Naive thymus-derived CD4-positive, alpha-beta T cell (primary cell): ENCODE measurements at places on chromosomes 6 and 20. TPM values are rescaled to one million over a fixed set of nuclear protein-coding genes. Genes with fewer than 3 reads are reported as not detected.

CYP39A1 gene
- not detected for total RNA-seq

GRCh38 chr6:1619673-1620503, 10.2 kb downstream of the FOXC1 start:
- H3K4me3 ChIP-seq: no peak overlapping the region
- H3K27me3 ChIP-seq: no peaks in the 10 kb centered on the region
- H3K4me1 ChIP-seq: no peaks in the 10 kb centered on the region
- H3K27ac ChIP-seq: no peak overlapping the region
- DNase-seq: no peak

GRCh38 chr6:135738636-135739035, 112.9 kb upstream of the PDE7B start:
- H3K4me3 ChIP-seq: no peak overlapping the region
- no peaks in the 10 kb centered on the region for H3K27me3 ChIP-seq
- DNase-seq: no peak
- H3K27ac ChIP-seq: no peak overlapping the region

GRCh38 chr6:122098201-122098678, 301.2 kb upstream of the HSF2 start:
- H3K27ac ChIP-seq: no peak overlapping the region
- no peaks in the 10 kb centered on the region for H3K36me3 ChIP-seq
- H3K4me1 ChIP-seq: no peaks in the 10 kb centered on the region
- no peaks in the 10 kb centered on the region for H3K27me3 ChIP-seq
- DNase-seq: no peak

ULBP3 gene
- total RNA-seq: not detected

DNA sequence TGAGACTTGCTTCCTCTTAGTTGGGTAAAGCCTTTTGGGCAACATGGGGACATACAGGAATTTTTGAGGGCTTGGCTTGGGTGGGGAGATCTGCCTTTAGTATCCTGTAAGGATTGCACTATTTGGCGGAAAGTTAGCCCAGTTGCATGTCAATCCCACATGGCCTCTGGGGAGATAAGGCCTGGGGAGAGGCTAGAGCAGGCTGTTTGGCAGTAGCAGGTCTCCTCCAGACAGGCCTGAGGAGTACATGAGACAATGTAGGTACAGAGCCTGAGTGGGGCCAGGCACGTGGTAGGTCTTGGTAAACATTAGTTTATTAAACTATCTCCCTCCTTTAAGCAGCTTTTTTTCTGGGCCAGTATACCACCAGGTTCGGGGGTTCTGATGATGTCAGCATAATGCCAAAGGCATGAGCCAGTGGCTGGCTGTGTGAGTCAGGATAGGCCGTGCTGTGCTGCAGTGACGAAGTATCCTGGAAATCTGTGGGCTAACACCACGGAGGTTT, 147.9 kb downstream of the VEGFA start:
- no peak overlapping the region for H3K4me3 ChIP-seq
- H3K27ac ChIP-seq: no peak overlapping the region
- no peak for DNase-seq
- H3K4me1 ChIP-seq: peaks cover 7% of the 10 kb centered on the region
- no peaks in the 10 kb centered on the region for H3K27me3 ChIP-seq

DNA sequence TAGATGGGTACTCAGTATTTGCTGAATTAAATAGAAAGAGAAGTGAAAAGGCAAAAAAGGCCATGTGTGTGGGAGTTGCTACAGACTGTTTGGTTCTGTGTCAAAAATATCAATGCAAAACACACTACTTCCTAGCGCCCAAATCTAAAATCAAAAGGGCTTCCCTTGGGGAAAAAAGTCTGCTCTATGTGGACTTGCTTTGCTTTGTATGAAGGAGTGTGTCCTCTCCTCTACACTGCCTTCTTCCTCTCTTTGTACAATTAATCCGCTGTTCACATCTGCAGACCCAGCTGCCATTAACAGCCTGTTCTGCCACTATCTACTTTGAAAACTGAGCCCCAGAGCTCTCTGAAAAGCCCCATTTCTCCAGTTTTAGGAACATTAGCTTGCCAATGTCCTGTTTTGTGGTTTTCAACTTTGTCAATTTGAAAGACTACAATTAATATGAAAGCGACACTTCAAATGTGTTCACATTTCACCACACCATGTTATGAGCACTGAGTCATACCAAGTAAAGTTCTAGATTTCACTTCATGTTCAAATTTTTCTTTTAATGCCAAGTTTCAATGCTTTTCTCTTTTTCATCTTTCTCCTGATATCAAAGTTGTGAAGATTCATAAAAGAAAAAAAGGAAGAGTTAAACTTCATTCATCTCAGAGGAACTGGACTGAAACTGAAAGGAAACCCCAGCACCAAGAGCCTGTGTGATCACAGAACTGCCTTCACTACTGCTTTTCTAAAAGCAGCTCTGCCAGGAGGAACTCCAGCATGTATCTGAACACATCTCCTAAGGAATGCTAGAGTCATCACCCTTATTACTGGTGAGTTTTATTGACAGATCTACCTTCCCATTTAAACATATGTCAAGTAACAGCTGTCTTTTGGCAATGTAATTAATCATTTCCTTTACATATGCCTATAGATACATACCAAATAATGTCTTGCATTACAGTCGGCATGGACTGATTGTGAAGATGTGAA, 102.6 kb downstream of the KIF13A start:
- H3K27me3 ChIP-seq: no peaks in the 10 kb centered on the region
- H3K27ac ChIP-seq: no peak overlapping the region
- H3K36me3 ChIP-seq: no peaks in the 10 kb centered on the region
- H3K4me3 ChIP-seq: no peak overlapping the region
- no peaks in the 10 kb centered on the region for H3K4me1 ChIP-seq
- DNase-seq: no peak

- no peak overlapping the region for H3K27ac ChIP-seq
- no peak overlapping the region for H3K4me3 ChIP-seq
- H3K36me3 ChIP-seq: no peaks in the 10 kb centered on the region
- DNase-seq: no peak
- H3K27me3 ChIP-seq: no peaks in the 10 kb centered on the region
- H3K4me1 ChIP-seq: no peaks in the 10 kb centered on the region
These were observed 21.7 kb downstream of the KIAA1755 start for GRCh38 chr20:38238829-38239228.

GPR6 gene
- total RNA-seq: not detected

NFKBIL1 gene
- 11.6 TPM for total RNA-seq

TRMT6 gene
- 17.3 TPM for total RNA-seq

DNA sequence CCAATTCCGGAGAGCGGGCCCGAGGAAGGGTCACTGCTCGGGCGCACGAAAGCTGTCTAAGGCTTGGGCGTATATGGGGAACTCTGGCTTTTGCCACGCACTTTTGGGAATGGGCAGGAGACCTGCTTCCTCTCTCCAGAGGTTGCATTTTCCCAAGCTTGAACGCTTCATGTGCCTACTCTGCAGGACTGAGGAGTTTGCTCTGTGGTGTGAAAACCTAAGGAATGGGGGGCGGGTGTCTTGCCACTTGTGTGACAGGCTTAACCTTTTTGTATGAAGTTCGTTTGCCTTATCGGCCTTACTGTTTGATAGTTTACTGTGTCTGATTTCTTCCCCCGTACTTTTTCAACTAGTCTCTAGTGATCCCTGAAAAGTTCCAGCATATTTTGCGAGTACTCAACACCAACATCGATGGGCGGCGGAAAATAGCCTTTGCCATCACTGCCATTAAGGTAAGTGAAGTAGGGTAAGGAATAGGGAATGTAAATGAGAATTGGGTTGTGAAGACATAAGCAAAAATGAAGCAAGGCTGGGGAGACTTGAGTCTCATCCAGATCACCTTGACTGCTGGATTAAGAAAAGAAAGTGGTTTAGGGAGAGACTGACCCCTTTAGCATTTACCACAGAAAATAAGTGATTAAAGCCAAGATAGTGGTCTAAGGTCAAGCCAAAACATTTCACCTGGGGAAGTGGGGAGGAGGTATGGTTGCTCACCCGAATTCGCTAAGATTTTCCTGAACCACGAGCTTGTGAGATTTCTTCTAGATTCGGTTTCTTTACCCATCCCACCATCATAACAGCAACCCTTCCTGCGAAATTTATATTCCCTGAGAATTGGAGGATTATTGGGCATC, 627 bp downstream of the RPS18 start:
- DNase-seq: no peak
- H3K36me3 ChIP-seq: peaks cover 13% of the 10 kb centered on the region
- no peaks in the 10 kb centered on the region for H3K27me3 ChIP-seq
- peaks cover 45% of the 10 kb centered on the region for H3K4me1 ChIP-seq
- peak overlapping the region; percentile 93 for H3K4me3 ChIP-seq

DNA sequence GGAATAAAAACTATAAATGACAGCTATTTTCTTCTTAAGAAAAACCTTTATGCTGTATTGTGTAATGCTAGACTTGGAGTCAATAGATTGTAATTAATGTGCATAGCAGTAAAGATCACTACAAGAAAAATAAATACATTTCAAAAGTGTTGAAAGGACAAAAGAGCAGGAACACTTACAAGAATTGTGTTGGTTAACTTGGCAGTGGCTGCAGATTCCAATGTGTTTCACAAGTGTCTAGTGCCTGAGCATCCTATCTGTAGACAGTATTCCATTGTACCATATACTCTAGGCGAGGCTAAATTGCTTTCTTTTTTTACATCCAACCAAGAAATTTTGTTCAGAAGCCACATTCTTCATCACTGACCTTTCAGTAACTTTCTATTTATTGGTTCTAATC, 924.1 kb downstream of the EPHA7 start:
- H3K27ac ChIP-seq: no peak overlapping the region
- no peaks in the 10 kb centered on the region for H3K4me1 ChIP-seq
- DNase-seq: no peak
- H3K36me3 ChIP-seq: no peaks in the 10 kb centered on the region
- no peak overlapping the region for H3K4me3 ChIP-seq

DNA sequence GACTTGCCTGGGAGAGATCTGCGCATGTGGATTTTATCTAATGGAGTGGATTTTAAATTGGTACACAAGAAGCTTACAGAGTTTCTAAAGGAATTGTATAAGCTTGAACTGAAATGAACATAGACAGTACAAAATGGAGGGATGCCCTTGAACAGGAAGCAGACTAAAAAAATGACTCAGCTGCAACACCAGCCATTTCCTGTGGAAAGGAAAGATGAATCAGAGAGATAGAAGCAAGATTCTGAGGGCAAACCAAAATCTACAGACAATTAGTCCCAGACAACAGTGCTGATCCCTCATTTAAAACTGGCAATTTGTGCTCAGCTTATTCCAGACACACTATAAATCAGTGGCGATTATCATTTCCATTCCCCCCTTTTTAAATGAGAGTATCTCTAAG, 114.6 kb upstream of the TCF21 start:
- DNase-seq: no peak
- H3K27ac ChIP-seq: no peak overlapping the region
- no peak overlapping the region for H3K4me3 ChIP-seq
- H3K27me3 ChIP-seq: no peaks in the 10 kb centered on the region
- H3K4me1 ChIP-seq: no peaks in the 10 kb centered on the region

DNA sequence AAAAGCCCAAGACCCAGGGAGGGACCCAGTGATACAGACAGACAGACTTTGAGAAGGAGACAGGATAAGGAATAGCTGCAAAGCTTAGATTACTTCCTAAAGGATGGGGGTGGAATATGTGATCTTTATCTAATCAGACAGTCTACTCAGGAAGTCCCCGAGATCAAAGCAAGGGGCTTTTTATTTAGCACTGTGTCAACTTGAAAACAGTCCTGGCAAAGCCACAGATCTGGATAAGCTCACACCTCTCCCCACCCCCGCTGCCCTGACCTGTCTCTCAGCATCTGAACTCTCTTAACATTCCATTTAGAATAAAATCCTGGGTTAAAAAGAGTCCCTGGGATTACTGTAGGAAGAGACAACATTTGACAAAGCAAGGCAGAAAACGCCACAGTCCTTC, 101.5 kb downstream of the ISM1 start:
- no peak for DNase-seq
- H3K4me3 ChIP-seq: no peak overlapping the region
- no peaks in the 10 kb centered on the region for H3K4me1 ChIP-seq
- H3K27ac ChIP-seq: no peak overlapping the region

KCNB1 gene
- 0.15 and 0.58 TPM in 2 replicates for total RNA-seq

SPATA25 gene
- total RNA-seq: 1.1 TPM

DNA sequence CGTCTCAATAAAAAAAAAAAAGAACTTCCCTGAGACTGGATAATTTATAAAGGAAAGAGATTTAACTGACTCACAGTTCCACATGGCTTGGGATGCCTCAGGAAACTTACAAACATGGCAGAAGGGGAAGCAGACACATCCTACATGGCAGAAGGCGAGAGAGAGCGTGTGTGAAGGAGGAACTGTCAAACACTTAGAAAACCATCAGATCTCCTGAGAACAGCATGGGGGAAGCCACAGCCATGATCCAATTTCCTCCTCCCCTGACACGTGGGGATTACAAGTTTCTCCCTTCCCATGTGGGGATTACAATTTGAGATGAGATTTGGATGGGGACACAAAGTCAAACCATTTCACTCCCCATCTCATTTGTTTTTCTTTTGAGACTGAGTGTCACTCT, 46.6 kb upstream of the TFAP2C start:
- H3K4me1 ChIP-seq: no peaks in the 10 kb centered on the region
- no peaks in the 10 kb centered on the region for H3K36me3 ChIP-seq
- no peak overlapping the region for H3K4me3 ChIP-seq

CNR1 gene
- not detected for total RNA-seq

DNA sequence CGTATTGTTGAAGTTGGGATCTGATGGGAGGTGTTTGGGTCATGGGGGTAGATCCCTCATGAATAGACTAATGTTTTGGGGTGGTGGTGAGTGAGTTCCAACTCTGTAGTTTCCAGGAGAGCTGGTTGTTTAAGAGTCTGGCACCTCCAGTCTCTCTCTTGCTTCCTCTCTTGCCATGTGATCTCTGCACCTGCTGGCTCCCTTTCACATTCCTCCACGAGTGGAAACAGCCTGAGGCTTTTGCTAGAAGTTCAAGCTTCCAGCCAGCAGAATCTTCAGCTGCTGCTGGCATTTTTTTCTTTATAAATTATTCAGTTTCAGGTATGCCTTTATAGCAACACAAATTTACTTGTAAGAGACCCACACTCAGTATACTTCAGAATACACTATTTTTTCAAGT, 1021.6 kb downstream of the EYS start:
- H3K27me3 ChIP-seq: no peaks in the 10 kb centered on the region
- H3K27ac ChIP-seq: no peak overlapping the region
- H3K36me3 ChIP-seq: no peaks in the 10 kb centered on the region
- no peaks in the 10 kb centered on the region for H3K4me1 ChIP-seq

DNA sequence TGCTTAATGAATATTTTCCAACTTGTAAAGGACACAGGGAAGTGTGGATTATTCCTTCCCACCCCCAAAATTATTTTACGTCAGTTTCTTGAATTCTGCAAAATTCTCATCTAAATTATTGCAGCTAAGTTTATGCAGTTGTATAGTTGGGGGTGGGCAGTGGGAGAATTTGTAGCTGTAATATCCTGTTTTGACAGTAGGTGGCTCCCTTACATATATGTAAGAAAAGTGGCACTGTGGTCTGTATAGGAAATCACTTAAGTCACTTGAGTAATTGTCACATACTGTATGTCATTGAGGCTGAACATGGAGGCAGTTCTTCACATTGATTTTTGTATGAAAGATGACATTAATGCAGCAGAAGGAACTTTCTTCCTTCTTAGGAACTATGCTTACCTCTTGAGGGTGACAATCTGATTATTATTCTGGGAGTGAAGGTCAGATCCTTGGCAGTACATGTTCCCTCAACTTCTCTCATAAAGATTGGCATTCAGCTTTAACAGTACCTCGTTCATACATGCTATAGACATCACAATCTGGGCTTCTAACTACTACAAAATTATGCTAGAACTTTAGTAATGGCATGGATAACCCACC, 14.6 kb upstream of the CFAP206 start:
- no peak overlapping the region for H3K4me3 ChIP-seq
- H3K27me3 ChIP-seq: no peaks in the 10 kb centered on the region
- H3K4me1 ChIP-seq: no peaks in the 10 kb centered on the region
- DNase-seq: peak; percentile 43

OPN5 gene
- not detected in 2 replicates for total RNA-seq
